Liver (tissue), 10 donors: ENCODE measurements at places on chromosomes 6 and 20.

GRCh38 chr6:134413241-134413643 lies 95.3 kb upstream of the SGK1 start:
- no peak for DNase-seq

GRCh38 chr20:30376767-30377658 lies 880.5 kb upstream of the DEFB115 start:
- peak; percentile 94 for DNase-seq

DNA sequence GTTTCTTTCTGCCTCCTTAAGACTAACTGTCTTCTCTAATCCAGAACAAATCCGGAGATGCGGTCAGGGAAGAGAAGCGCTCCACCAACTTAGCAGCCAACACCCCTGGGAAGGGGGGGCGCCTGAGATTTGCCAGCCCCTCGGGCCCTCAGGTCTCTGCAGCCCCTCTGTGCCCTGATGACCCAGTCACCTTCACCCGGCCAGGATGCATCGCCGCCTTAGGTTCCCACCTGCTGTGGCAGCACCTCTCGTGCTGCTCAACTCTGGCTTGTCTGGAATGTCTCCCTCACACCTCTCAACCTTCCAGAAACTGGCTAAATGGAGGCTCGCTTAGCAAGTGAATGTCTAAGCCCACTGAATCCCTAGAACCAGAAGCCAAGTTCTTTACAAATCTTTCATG lies 28.0 kb upstream of the AAR2 start:
- DNase-seq = no peak

GRCh38 chr20:61841966-61842365 lies 223.7 kb downstream of the TAF4 start:
- DNase-seq = no peak

DNA sequence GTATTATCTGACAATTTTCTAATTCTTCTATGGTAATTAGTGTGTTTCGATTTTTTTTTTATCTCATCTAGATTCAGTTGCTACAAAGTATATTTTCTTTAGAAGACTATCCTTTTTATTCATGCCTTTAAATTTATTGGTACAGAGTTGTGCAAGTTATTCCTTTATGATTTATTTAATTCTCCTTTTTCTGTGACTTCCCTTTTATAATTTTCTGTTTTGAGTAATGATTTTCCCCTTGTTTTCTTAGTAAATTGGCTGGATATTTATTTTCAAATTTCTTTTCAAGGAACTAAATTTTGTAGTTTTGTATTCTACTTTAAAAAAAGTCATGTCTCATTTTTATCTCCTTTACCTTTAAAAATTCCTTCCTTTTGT lies 2.4 kb upstream of the IL22RA2 start:
- DNase-seq = no peak

DNA sequence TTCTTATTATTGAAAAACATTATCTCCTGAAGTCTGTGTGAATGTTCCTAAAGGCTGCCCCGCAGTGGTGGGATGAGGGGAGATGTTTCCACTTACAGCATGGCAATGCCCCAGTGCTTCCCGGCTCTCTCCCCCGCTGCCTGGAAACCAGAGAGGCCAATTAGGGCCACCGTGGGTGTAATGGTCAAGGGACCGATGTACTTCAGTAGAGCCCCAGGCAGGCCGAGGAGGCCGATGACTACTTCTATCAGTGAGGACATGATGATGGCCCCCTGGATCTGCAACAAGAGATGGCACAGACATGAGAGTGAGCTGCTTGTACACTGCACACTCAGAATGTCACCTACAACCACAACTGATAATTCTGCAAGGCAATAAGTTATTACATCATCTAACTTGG lies 117.8 kb downstream of the SLC23A2 start:
- no peak for DNase-seq

DNA sequence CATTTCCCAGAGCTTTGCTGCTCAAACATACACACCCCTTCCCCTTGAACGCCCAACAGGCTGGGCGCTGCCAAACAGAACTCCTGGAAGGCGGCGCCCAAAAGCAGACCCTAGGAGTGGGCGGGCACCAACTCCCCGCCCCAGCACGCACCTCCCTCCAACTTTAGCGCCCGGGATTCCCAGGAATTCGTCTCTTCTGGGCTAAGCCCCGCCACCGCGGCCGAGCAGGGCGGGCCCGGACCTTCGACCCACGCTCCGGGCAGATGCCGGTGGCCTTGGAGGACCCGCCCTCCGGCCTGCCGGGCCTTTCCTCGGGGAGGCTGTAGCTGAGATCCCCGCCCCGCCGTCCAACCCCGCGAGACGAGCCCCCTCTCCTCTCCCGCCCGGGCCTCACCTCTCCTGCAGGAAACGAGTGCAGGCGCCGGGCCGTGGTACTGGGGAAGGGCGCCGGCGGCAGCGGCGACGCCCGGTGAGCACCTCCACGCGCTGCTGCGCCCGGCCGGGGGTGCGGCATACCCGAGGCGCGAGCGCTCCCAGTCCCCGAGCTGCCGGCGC lies 659 bp downstream of the MCUR1 start:
- DNase-seq = peak; percentile 75

DNA sequence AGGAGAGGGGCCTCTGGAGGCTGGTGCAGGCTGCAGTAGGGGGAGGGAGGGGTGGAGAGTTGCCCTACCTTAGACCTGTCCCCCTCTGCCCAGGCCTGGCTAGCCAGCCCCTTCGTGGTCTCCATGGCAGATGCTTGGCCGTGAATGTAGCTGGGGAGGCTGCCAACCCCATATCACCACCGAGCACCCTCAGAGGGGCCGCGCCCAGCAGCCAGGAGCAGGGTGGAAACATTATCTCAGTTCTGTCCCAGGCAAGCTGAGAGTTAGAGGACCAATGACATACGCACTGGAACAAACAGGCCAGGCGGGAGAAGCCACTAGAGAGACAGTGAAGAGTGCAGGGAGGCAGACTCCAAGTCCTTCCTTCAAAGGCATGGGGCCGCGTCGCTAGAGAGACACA lies 66.5 kb downstream of the LRFN2 start:
- DNase-seq = no peak

DNA sequence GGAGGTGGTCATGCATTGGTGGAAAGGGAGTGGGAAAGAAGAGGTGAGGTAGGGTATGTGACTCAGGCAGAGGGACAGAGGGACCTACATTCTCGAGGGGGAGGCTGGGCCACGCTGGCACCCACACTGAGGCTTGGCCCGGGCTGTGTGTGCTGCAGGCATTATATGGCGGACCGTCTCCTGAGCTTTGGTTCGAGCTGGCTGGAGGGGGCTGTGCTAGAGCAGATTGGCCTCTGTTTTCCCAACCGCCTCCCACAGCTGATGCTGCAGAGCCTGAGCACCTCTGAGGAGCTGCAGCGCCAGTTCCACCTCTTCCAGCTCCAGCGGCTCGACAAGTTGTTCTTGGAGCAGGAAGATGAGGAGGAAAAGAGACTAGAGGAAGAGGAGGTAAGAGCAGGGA lies 23.4 kb downstream of the DNPH1 start:
- no peak for DNase-seq

DNA sequence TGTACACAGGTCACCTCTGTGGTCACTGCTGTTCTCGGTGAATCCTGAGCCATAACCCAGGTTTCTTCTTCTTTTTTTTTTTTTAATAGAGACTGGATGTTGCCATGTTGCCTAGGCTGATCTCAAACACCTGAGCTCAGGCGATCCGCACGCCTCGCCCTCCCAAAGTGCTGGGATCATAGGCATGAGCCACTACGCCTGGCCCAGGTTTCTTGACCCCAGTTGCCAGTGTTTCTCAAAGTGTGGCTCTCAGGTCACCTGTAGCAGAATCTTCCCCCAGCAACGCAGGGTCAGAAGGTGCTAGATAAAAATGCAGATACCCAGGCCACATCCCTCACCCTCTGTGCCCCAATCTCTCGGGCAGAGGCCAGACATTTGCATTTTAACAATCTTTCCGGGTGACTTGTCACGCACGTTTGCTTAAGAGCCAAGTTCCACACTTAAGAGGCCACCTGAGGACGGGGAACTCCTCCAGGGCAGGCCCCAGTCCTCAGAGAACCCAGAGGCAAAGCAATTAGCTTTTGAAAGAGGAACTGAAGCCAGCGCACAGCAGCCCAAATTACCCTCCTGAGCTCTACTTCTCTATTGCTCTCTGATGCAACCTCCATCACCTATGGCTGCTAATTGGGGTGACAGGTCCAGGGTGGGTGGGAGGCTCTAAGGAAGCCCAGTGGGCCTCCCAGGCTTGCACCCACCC lies 81.8 kb downstream of the NFATC2 start:
- DNase-seq = no peak

GRCh38 chr20:14415467-14415866 lies 78.1 kb upstream of the FLRT3 start:
- DNase-seq = no peak

- no peak for DNase-seq
These were observed 224.5 kb downstream of the PREX1 start for GRCh38 chr20:48603116-48603818.

GRCh38 chr6:53532061-53532797 lies 12.7 kb downstream of the GCLC start:
- peak; percentile 61 for DNase-seq

DNA sequence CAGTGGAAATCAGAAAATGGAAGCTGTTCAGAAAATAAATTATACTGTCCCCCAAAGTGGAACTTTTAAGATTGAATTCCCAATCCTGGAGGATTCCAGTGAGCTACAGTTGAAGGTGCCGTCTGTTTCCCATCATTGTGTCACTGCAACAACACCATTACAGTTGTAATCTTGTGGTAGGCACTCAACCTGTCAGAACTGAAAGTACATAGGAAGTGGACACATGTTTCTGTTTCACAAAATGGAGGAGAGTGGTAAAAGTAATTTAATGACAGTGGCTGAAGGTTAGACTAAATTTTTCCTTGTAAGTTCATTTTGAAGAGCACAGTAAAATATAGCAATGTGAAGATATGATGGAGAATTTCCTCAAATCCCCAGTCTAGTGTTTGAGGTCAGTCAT lies 70.0 kb downstream of the CD109 start:
- DNase-seq = no peak

DNA sequence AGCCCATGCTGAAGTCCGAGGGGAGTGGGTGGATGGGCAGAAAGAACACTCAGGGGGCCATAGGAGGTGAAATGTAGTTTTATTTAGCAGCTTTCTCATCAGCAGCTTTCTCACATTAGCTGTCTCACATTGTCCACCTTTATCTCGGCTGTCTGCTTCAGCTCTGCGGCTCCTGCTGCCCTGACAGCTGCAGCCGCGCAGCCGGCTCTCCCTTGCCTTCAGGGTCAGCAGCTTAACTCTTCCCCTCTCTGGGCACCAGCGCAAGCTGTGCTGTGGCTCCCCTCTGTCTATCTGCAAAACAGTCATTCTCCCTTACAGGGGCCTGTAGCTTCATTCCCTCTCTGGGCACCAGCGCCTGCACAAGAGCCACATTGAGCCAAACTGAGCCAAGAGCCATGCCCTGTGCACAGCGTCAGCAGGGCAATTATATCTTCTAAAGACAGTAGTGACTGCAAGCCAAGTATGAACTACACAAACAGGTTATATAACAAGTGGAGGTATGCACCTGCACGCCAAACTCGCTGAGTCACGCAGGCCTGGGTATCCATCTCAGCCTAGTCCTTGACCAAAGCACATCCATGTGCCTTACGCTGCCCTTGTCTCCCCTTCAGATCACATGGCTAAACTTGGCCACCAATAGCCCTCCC lies 198.8 kb downstream of the EYA2 start:
- DNase-seq = no peak

GRCh38 chr6:96724641-96725040 lies 112.6 kb downstream of the GPR63 start:
- DNase-seq = no peak
